ENCODE measurements at places on chromosomes 2 and 18. TPM values are rescaled to one million over a fixed set of nuclear protein-coding genes. Genes with fewer than 3 reads are reported as not detected.

Gene ELOA2
- not detected for total RNA-seq

Gene MAP3K19
- not detected for total RNA-seq

Gene UGT1A5
- total RNA-seq: not detected

Gene CRACDL
- total RNA-seq: 0.35 TPM

Gene COL6A3
- total RNA-seq: 0.53 TPM

Gene UGT1A1
- total RNA-seq: not detected

Gene DPYSL5
- not detected for total RNA-seq

Gene ERFE
- total RNA-seq: not detected

Gene TRIM43
- total RNA-seq: not detected

Gene DIPK1C
- not detected for total RNA-seq

Gene GRB14
- total RNA-seq: not detected

Gene ANKRD29
- not detected for total RNA-seq

Gene ALPG
- total RNA-seq: not detected

Gene ABCG8
- not detected for total RNA-seq

Gene MPP4
- not detected for total RNA-seq

Gene SAG
- 0.09 TPM for total RNA-seq

Gene EPHA4
- 0.91 TPM for total RNA-seq

Gene SCYGR8
- not detected for total RNA-seq

Gene MEP1B
- total RNA-seq: 0.20 TPM

Gene CCDC68
- not detected for total RNA-seq

Gene SERPINB12
- not detected for total RNA-seq

Gene ADD2
- total RNA-seq: 0.45 TPM

Gene PLCL1
- total RNA-seq: 0.20 TPM

Gene AMMECR1L
- total RNA-seq: 13.3 TPM

Gene FAP
- total RNA-seq: 0.23 TPM

Gene LTBP1
- total RNA-seq: 0.37 TPM

Gene DOK6
- not detected for total RNA-seq

Gene SP5
- not detected for total RNA-seq
